ENCODE measurements at places on chromosomes 3 and 15.

- DNase-seq = no peak
Observed at GRCh38 chr3:169106662-169107061, 556.9 kb downstream of the MECOM start.

- DNase-seq = no peak
Observed at GRCh38 chr3:2372306-2372705, 273.6 kb downstream of the CNTN4 start.

- no peak for DNase-seq
Observed at GRCh38 chr3:129528589-129529100, at the start of gene RHO. TSS of gene RHO (plus strand) at chr3:129528639. CDS start at chr3:129528734, 95 bp downstream.

GRCh38 chr3:165443664-165444063 lies 247.5 kb upstream of the SLITRK3 start:
- DNase-seq = no peak

- DNase-seq = no peak
Observed at GRCh38 chr3:110031975-110032374, 694.6 kb upstream of the DPPA4 start.

DNA sequence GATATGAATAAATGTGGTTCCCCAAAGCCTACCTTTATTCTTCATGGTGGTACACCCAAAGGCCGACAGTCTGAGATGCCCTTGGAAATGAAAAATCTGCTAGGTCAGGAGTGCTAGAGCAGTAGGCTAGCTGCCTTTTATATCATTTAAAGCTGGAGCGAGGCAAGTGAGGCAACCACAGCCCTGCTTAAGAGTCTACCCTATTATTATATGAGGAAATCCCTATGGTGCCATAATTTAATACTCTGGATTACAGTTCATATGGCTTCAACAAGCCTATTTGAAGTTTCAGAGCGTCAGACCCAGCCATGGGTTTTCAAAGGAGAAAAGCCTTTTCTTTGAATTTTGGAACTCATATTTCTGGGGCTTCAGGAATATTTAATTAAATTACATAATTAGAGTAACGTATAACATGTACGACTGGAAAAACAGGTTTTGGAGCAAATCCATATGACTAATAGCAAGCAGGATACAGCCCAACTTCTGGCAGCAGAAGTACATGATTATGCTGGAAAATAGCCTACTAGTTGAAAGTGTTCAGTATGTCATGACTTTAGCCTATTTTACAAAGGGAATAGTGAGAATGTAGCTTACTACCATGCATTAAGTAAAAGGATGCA lies 18.0 kb upstream of the SLTM start:
- no peak for DNase-seq

DNA sequence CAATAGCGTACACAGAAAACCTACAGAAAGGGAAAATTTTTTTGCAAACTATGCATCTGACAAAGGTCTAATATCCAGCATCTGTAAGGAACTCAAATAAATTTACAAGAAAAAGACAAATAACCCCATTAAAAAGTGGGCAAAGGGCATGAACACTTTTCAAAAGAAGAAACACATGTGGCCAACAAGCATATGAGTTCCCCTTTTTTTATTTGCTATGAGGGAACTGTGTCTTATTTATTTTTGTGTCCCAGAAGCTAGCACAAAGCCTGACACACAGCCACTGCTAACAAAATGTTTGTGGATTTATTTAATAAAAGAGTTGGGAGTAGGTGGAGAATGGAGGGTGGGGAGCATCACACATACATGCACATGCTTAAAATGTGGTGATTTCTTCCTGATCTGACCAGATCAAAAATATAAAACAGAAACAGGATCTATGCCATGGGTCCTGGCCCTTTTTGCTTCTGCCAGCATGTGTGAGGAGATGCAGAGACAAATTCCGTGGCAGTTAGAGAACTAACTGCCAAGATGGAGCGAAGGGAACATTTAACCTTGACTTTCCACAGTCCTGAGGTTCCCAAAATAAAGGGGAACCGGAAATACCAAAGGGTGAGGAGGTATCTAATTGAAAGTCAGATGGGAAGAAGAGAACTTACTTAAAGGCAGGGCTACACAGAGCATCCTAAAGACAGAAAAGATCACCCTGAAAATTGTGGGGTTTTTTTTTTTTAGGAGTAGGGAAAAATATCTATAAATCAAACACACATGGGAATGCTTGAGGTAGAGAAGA lies at the start of gene TMEM202:
Gene TMEM202, plus strand, starts transcription at position 510 of the 793 bp plus-strand sequence. Its CDS starts 22 bp downstream, at position 532.
- DNase-seq = no peak

DNA sequence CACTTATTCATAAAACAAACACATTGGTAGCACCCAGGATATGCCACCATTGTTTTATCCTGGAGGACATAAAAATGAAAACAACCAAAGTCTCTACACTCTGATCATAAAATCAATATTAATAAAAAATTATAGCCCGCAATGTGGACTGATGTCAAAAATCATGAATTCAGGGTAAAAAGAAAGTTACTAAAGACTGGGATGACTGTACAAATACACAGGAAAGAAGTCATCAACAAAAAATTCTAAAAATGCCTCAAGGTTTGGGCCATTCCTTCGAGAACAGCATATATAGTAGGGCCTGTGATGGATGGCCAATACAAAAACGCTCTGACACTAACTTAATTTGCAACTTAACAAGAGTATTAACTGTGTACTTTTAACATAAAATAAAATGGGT lies 76.8 kb downstream of the THBS1 start:
- DNase-seq = no peak

- peak; percentile 34 for DNase-seq
Observed at GRCh38 chr15:43867096-43867495, 40.3 kb downstream of the WDR76 start.

All from suprapubic skin (tissue), 4 donors.